NCI-H82 (cell line): ENCODE measurements at places on chromosomes 5 and 9.

DNA sequence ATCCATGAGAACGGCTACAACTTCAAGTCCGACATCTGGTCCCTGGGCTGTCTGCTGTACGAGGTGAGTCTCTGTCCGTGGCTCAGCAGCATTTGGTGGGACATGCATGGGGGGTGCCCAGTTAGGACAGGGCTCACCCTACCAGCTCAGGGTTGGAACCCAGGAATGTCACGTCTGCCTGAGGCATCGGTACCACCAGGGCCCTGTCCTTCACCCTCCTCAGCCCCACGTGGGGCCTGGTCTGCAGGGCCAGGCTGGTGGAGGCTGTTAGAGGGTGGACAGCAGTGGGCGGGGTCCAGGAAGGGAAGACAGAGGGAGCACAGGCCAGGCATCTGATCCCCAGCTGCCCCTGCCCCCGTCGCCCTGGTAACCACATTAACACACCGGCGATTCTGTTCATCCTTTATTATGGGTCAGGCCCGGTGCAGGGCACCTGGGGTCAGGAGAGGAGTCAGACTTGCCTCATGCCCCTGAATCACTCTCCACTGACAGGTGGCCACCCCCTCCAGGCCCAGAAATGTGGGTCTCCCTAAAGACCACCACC is 75.6 kb downstream of the PSMB7 start:
- no peak for DNase-seq

GRCh38 chr5:3886524-3887451 is 291.2 kb downstream of the IRX1 start:
- no peak for DNase-seq

GRCh38 chr9:116452634-116453033 is 234.5 kb upstream of the TRIM32 start:
- no peak for DNase-seq

GRCh38 chr9:1890816-1891215 is 124.3 kb upstream of the SMARCA2 start:
- DNase-seq, result no peak

GRCh38 chr9:4548811-4549725 is 58.8 kb downstream of the SLC1A1 start:
- peak; percentile 43 for DNase-seq

- DNase-seq, result no peak
Measured at GRCh38 chr5:134500699-134501430, 24.6 kb upstream of the JADE2 start.

DNA sequence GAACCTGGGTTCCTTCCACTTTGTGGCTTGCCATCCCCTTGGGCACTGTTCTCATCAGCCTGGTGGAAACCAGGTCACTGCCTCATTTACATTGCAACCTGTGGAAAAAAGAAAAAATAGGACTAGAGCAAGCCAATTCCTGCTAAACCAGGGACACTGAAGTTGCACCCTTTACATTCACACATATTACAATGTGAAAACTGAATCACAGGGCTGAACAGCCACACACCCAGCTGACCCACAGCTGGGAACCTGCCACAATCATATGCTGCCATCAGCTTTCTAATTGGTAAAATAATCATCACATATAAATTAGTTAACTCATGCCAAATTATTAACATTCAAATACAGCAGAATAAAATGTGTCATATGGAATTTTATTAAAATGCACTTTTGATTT is 94.5 kb downstream of the CDH6 start:
- no peak for DNase-seq

DNA sequence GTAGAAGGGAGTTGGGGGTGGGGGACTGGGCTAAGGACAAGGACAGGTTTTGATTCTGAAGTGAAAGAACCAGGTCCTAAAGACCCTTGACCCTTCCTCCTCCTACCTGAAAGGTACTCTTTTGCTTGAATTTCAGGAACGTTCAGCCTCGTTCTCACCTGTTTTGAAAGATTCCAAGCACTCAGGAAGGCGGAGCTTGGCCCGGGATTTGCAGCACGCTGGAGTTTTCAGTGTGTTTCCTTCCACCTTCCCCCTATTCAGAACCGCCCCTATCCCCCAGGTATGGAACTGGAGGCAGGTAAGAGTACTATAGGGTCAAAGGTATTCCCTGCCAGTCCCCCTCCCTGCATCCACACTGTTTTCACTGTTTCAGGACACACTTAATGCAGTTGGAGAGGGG is 7.1 kb downstream of the EGR1 start:
- DNase-seq, result no peak

DNA sequence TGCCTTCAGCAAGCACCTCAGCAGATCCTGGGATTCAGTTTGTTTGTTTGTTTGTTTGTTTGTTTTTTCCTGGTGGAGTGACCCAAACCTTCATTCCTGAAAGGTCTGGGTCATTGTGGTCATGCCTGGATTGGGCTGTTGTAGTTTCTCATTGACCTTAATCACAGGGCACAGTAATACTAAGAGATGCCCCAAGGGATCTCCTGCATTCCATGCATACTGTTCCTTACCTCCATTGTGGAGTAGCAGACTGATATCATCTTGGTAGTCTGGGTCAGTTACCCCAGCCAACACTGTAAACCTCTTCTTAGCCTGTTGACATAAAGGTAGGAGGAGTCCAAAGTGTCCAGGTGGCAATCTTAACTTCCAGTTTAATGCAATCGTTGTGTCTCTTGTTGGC is 1466.7 kb upstream of the CDH9 start:
- DNase-seq, result no peak

DNA sequence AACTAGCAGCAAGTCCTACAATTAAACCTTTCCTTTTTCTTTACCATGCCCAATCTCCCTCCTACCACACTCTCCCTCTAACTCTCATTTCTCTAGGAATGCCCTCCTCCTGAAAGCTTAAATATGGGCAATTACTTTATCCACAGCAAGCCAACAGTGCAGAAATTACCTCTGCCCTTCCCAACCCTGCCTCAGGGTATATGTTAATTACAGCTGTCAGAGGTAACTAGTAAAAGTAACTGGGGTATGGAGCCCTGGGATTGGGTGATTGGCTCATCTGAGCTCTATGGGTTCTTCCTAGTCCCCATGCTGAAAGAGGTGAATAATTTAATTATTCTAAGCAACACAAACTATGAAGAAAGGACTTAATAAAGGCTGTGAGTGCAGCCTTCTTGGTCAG is 478.9 kb upstream of the NMUR2 start:
- no peak for DNase-seq

- DNase-seq, result no peak
Measured at GRCh38 chr9:134338394-134339182, 12.3 kb downstream of the RXRA start.

DNA sequence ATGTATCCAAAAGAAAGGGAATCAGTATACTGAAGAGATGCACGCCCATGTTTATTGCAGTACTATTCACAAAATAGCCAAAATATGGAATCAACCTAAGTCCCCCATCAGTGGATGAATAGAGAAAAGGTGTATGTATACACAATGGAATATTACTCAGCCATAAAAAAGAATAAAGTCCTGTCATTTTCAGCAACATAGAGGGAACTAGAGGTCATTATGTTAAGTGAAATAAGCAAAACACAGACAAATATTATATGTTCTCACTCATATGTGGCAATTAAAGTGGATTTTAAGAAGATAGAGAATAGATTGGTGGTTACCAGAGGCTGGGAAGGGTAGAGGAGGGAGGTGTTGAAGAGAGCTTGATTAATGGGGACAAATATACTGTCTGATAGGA is 88.6 kb downstream of the NIPBL start:
- DNase-seq, result no peak

DNA sequence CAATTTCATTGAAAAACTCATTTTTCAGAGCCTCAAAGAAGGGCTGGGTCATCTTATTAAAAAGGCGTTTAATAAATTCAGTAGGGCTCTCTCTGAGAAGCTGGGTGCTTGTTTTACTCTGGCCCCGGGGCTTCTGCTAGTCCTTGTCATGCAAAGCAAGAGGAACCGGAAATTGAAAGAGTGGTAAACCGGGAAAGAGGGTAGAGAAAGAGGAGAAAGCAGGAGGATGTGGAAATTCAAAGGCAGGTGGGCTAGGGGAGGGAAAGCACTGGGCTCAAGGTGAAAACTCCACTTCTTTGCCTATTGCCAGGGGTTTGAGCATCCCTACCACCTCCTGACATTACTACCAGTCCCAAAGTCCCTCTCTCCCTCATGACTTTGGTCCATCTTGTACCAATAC is 64.6 kb upstream of the AGXT2 start:
- no peak for DNase-seq

DNA sequence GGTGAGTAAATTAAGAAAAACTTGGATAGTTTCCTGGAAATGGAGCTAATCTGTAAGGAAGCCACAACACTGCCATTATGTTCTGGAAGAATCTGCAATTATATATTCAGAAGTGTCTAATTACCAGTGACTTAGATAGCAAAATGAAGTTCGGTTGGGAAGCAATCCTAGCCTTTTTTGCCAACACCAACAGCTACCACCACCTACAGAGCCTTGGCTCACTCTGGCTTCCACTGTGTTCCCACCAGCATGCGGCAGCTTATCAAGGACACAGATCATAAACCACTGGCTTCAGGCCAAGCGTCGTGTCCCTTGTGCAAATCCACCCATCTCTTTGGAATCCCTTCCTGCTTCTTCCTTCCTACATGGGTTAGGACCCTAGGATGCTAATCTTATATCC is 118.0 kb upstream of the PCA3 start:
- DNase-seq, result peak; percentile 19

GRCh38 chr5:58285900-58286299 is 174.0 kb downstream of the PLK2 start:
- peak; percentile 4 for DNase-seq

GRCh38 chr5:133445744-133446143 is 166.6 kb downstream of the FSTL4 start:
- DNase-seq, result no peak

DNA sequence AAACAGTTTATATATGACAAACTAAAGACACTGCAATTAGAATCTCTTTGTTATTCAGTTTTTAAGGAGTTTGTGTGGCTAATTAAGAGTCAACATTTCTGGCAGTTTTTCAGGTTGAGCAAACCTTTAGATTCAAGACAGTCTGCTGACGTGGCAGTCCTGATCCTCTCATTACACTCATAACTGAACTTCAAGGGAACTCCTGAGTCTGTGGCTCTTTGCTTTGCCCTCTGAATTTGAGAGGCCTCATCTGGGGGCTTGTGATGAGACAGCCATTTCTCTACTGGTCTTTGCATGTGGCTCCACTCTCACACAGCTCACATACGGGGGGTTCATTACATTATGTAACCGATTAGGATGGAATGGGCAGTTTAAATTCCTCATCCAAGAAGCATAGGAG is 182.9 kb upstream of the MEF2C start:
- DNase-seq, result no peak

- no peak for DNase-seq
Measured at GRCh38 chr5:170750791-170751190, 32.7 kb upstream of the GABRP start.

GRCh38 chr5:76690704-76691466 is 25.0 kb upstream of the F2R start:
- DNase-seq, result no peak

DNA sequence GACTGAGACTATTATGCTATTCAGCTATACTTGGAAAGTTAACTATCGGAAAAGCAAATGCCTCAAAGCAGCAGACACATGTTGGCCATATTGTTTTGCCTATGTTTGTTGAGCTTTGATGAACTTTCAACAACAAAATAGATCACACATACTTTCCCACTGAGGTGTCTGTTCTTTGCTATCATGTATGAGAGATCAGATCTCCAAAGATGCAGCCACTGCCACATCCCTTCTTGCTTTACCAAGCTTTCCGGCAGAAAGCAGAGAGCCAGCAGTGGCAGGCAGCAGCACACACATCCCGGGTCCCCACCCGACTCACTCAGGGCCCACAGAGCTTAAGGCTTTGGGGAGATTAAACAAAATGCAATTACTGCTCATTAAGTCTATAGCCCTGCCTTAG is 18.8 kb downstream of the ZBTB5 start:
- peak; percentile 91 for DNase-seq

GRCh38 chr9:73869264-73869663 is 627.9 kb upstream of the RORB start:
- peak; percentile 33 for DNase-seq

DNA sequence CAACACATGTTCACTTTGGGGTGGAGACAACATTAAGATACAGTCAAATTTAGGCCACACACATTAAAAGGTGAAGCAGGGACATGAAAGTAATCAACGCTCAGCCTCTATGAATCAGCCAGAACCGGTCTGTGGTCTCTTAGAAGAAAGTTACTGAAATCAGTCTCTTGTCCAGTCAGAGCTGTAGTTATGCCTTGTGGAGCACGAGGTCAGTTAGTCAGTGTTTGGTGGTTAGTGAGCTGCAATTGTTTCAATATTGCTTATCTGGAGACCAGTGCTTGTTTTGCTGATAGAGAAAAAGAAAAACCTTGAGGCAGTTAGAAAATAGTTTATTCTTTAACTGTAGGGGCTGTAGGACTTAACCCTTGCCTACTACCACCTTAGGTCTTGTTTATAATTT is 157.8 kb upstream of the RASEF start:
- no peak for DNase-seq

- no peak for DNase-seq
Measured at GRCh38 chr5:56659971-56660370, 155.4 kb upstream of the MAP3K1 start.

DNA sequence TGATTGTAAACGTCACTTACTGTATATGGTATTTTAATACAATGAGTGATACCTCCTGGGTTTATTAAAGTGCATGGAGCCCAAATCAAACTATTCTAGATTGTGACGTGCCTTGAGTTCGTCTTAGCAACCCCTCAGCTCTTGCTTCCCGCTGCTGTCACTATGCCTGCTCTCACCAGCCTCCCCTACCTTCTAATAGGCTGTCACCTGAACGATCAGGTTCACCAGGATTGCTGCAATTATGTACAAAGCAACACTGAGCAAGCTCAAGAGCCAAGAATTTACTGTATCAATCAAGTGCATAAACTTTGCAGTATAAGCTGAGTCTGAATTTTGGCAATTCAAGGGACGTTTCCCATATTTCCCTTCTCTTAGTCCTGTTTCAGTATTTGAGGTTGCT is 3.0 kb downstream of the LECT2 start:
- DNase-seq, result no peak

DNA sequence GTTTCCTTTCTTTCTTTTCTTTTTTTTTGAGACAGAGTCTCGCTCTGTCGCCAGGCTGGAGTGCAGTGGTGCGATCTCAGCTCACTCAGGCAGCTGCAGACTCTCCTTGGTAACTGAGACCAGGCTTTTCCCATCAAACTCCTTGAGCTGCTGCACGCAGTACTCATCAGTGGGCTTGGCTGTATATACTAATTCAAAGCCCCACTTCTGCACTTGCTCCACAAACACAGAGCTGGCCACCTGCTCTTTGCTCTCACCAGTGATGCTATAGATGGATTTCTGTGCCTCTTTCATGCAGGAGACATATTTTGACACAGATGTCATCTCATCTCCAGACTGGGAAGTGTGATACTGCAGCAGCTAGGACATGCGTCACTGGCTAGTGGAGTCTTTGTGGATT is 252.7 kb downstream of the AP3B1 start:
- no peak for DNase-seq

GRCh38 chr5:141322261-141322660 is 1.7 kb upstream of the TAF7 start:
- DNase-seq, result no peak

DNA sequence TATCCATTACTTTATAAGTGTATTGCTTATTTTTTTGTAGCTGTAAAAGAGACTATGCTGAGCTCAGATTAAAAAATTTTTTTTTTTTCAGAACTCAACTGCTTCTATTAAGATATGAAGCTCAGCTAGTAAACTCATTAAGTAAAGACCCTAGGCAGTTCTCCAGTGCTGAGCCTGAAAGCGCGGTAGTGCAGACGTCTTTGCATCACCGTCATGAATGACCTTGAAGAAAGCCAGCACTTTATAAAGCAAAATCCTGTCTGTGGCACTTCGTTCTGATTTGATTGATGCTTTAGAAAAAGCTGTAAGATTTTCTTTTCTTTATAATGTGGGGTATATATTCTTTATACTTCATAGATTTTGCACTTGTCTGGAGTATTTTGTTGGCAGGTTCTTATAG is 105.7 kb downstream of the ATG10 start:
- no peak for DNase-seq
